ENCODE measurements at places on chromosomes 4 and X.

DNA sequence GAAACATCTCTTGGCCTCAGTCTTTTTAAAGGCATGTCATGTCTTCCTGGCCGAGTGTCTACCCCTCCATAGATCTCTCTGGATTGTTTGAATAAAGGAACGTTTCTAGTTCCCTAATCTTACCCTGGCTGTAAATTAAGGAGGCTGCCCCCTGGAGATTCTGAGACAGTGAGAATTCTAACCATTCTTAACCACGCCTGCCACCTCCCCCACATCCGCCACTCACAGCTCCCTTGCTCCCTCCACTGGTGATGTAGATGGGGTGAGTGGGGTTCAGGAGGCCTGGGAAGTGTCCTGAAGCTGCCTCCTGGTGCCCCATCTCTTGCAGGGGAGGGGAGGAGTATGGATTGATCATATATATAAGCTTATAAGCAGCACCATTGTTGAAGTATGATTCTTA lies 48.0 kb upstream of the TRIM2 start:
- ATAC-seq: no peak

DNA sequence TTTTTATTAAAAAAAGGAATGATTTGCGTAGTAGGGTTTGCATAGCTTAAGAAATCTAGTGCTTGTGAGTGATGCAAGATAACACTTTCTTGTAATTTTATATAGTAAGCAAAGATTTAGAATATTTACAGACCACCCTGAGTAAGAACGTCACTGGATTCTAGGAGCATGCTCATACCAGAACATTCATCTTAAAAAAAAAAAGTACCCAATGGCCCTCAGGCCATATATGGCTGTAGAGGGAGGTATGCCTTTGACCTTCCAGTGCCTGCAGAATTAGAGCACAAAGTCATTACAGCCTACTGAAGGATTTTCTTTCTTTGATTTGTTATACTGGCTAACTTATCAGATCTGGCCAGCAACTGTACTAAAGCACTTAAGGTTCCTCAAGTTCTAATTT lies 236.3 kb upstream of the GYPA start:
- ATAC-seq: no peak

- ATAC-seq: no peak
Observed at GRCh38 chrX:153861151-153861550, 24.8 kb downstream of the L1CAM start.

- no peak for ATAC-seq
Observed at GRCh38 chr4:157558016-157558415, 337.5 kb downstream of the GRIA2 start.

DNA sequence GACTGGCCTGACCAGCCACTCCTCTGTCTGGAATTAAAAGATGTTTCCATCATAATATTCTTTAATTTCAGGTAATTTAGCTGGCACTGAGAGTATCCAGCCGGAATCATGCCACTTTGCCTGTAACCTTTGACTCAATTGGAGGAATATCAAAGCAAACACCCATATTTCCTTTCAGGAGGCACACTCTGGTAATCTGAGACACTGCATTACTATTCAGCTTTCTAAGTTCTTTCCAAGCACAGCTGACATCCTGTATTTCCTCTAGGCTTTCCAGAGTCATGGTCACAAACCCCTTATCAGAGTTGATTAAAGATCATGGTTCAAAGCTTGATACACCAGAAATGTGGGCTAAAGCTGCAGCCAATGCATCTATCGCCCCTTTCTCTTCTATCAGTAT lies 29.3 kb downstream of the INTS12 start:
- ATAC-seq: no peak
